OCI-M1 (cell line): ENCODE measurements at places on chromosomes 3 and 15.
A peak's percentile ranks its signal among the peaks of the same experiment; 100 is the strongest.

GRCh38 chr3:33057320-33058298 is 39.3 kb downstream of the GLB1 start:
- no peak for DNase-seq

DNA sequence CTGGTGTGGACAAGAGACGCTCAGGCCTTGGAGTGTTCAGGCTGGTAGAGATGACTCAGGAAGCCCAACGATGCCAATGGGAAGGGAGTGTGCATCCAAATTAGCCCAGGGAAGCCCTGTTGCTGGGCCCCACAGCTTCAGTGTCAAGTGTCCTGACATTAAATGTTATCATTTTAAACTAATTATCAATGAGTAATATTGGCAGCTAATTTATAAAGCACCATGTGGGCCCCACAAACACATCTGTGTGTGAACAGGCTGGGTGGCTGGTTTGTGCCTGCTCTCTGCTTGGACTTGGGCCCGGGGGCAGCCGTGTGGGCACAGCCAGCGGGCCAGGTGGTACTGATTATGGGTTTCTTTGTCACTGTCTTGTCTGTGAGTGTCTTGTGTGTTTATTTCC is 15.0 kb downstream of the FBLN2 start:
- no peak for DNase-seq

DNA sequence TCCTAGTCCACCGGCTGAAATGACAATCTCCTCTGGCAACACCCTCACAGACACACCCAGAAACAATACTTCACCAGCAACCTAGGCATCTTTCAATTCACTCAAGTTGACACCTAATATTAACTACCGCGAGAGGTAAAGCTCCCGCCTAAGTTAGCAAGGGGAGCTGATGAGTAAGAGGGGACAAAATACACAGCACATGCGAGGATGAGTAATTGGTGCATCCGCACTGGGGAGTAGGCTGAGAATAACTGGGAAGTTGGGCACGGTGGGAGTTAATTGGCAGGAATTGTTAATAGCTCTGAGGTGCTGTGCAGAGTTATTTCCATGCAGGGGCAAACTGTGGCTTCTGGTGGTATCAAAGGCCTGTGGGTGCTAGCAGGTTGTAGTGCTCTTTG is 14.5 kb upstream of the PLD1 start:
- no peak for DNase-seq

GRCh38 chr3:120170223-120170622 is 76.0 kb upstream of the GSK3B start:
- no peak for DNase-seq

DNA sequence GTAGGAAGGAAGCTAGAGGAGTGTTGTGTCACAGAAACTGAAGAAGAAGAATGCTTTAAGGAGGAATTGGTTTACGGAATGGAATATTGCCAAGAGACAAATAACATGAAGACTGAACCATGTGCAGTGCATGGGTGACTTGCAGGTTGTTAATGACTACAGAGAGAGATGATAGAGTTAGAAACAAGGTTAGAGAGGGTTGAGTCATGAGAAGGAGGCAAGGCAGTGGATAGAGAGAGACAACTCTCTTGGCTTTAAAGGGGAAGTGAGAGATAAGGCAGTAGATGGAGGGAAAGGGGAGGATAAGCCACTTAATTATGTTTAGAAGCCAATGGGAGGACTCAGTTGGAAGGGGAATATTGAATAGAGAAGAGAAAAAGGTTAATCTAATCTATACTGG is 119.3 kb upstream of the CCNL1 start:
- DNase-seq: peak; percentile 49

GRCh38 chr3:84292128-84292527 is 666.7 kb upstream of the CADM2 start:
- no peak for DNase-seq

- peak; percentile 88 for DNase-seq
These were observed 506 bp upstream of the ATP1B3 start for GRCh38 chr3:141875893-141876380.

DNA sequence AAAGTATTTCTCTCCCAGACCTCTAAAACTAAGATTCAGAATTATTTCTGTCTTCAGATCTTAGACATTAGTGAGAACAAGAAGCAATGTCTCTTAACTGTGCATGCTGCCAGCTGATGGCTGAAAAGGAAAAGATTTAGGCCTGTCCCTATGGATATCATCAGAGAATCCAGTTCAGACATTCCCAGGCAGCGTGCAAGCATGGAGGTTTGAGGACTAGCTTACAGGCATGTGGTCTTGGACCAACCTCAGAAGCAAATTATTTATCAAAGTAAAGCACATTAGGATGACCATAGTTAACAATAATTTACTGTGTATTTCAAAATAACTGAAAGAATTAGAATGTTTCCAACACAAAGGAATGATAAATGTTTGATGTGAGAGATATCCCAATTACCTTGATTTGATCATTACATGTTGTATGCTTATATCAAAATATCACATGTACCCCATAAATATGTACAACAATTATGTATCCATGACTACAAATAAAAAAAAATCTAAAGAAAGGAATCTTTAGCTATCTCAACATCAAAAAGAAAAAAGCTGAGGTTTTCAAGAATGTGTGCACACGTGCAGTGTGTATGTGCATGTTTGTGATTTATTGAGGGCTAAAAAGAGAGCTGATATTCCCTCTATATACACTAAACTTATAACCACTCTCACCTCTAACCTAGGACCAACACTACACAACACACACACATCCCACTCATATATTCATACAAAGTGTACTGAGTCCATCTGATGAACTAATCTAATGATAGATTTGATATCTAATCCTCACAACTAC is 108.9 kb upstream of the THBS1 start:
- DNase-seq: no peak

DNA sequence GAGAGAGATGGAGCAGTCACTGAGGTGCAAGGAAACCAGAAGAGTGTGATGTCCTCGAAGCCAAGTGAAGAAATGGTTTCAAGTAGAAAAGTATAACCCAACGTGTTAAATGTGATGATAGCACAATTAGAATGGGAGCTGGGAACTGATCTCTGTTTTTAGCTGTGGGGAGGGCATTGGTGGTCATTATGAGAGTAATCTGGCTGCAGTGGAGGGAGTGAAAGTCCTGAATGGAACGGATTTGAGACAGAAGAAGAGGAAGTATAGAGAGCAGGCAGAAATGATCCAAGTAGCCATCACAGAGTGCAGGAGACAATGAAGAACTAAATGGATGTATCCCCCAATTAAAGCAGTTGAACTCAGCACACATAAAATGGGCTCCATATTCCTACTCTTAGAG is 235.3 kb downstream of the IGSF11 start:
- DNase-seq: no peak

DNA sequence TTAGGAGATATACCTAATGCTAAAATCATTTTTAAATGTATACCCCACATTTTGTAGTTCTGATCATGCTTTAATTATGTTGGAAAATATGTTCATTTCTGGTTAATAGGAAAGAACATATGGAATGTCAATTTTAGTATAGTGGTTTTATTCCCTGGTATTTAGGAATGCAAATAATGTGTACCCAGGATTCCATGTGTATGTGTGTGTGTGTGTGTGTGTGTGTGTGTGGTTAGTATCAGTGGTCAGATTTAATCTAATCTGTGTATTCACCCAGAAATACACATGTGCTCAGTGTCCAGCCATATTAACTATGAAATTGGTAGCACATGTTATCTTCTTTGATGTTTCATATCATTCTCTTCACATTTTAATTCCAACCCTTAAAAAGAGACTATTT is 233.5 kb upstream of the DCBLD2 start:
- DNase-seq: no peak

DNA sequence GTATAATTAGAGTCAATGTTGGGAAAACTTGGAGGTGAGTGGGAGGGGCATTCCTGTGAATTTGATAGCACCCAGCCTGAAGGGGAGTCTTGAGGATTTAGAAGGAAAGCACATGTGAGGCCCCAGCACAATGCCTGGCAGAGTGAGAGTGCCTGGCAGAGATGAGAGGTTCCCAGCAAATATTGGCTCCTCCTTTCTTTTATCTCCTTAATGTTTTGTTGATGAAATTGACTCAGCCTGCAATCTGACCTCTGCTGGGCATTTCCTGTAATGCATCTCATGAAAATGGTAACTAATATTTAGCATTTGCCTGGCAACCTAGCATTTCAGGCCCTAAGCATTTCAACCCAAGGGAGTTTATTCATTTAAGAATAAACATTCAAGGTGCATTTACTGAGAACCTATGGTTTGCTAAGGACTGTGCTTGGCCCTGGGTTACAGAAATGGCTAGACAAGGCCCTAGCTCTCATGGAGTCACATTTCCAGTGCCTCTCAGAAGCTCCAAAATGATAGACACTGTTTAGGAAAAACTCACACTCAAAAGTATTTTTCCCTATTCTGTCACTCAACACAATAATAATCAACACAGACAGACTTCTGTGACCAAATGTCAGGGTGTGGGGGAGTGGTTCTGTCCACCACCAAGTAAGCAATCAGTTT is 19.0 kb downstream of the PDHB start:
- peak; percentile 84 for DNase-seq

GRCh38 chr3:143634991-143635390 is 213.3 kb downstream of the SLC9A9 start:
- DNase-seq: no peak

GRCh38 chr3:16547561-16548357 is 34.3 kb upstream of the RFTN1 start:
- no peak for DNase-seq

- DNase-seq: peak; percentile 89
These were observed 8.9 kb upstream of the MAP3K13 start for GRCh38 chr3:185353823-185354614.

GRCh38 chr3:100088735-100089368 is 25.4 kb downstream of the FILIP1L start:
- no peak for DNase-seq

DNA sequence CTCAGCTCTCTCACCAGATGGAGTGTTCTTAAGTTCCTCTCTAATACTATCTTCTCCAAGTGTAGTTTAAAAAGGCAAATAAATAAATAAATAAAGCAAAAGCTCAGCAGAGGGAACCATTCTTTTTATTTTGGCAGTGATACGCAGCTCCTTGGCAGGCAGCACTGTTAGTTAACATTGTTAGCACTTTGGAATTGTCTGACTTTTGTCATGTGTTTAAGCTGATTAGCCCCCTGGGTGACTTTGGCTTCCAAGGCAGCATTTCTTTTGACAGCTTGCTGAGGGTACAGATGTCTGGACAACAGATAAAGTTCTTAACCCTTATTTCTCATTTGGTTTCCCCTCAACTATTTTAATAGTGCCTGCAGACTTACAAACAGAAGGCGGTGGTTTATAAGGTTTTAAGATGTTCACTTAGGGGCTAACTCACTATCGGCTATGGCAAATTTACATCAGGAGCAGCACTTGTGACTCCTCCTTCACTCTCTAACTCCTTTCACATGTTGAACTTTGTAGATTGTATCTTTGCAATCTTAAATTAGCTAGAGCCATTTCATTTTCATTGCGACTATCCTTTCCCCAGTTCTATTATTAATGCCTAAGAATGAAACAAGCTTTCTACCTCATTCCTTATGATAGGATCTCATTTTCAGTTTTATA is 213.4 kb downstream of the ZBBX start:
- no peak for DNase-seq

GRCh38 chr3:14389166-14389606 is 13.2 kb upstream of the SLC6A6 start:
- DNase-seq: no peak

- DNase-seq: no peak
These were observed 96.5 kb downstream of the SQOR start for GRCh38 chr15:45731343-45731742.

GRCh38 chr15:27449941-27450340 is 479.0 kb downstream of the GABRG3 start:
- DNase-seq: no peak

GRCh38 chr3:45205126-45205525 is 21.0 kb downstream of the TMEM158 start:
- no peak for DNase-seq

DNA sequence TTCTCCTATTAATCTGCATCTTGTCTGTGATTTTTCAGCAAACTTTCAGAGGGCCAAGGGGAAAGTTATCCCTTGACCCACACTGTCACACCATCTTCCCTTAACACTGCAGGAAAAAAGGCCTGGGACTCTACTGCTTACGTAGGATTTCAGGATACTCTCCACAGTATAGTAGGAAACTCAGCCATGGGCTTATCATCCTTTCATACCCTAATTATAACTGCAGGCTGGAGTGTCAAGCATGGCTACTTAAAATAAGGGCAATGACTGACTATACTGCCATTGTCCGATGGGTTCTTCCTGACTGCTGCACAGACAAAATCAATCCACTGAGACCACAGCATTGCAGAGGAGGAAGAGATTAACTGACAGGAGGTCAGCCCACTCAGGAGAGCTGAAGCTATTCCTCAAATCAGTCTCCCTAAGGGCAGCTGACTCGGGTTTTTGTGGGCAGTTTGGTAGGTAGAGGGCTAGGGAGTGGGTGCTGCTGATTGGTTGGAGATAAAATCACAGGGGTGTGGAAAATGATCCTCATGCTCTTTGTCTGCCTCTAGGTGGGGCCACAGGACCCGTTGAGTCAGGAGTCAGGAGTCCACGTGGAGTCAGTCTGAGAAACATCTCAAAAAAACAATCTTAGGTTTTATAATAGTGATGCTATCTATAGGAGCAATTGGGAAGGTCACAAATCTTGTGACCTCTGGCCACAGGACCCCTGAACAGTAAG is 118.2 kb upstream of the STRIT1 start:
- DNase-seq: peak; percentile 41

DNA sequence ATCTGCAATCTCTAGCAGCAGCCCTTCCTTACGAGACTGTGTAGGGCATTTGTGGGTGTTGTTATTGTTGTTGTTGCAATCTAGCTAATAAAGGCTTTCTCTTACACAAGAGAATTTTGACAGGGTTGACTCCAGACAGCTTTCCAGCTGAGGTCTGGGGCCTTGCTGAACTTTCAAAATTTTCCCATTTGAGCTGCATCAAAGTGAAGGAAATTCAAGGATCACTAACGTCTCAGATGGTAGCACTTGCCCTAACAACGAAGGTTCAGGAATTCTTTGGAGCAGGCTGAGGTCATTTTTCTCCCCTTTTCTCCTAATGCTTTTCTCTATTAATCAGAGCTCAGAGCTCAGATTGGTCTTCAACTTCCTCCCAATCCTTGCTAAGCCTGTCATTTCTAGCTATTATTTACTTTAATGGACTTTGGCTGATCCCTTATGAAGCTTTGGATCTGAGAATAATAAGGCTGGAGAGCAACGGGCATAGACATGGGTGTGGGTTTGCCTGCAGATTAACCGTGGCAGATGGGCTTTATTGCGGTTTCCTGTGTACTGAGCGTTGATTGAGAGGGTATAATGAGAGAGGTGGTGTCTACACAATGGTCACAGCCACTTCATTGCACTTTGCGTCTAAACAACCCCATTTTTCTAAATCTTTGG is 614.0 kb upstream of the AGTR1 start:
- no peak for DNase-seq

- DNase-seq: no peak
These were observed 839.8 kb downstream of the NTRK3 start for GRCh38 chr15:87416591-87417257.

- DNase-seq: peak; percentile 18
These were observed 654.1 kb downstream of the IGSF11 start for GRCh38 chr3:118380576-118380975.

DNA sequence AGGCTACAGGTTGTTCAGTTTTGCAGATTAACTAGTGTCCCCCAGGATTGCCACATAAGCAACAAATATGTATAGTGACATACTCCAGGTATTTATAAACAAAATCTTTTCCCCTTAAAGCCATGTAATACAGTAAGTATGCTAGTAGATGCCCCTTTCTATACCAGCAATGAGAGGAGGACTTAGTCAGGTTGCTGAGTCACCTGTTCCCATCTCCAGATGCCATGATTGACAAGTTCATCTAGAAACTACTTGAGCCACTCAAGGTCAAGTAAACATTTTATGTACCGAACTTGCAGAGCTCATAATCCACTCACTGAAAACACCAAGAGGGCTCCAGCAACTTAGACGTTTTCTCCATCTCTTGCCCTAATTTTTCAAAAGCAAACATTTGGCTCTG is 18.2 kb downstream of the SLC9A9 start:
- no peak for DNase-seq
